Retina (tissue), 1 donor: ENCODE measurements at places on chromosomes 1 and 21.
A peak's percentile ranks its signal among the peaks of the same experiment; 100 is the strongest.

GRCh38 chr1:55951291-55951690 is 628.1 kb downstream of the PLPP3 start:
- no peak for DNase-seq

- DNase-seq: no peak
Measured at GRCh38 chr1:212687811-212688210, 11.8 kb downstream of the BATF3 start.

DNA sequence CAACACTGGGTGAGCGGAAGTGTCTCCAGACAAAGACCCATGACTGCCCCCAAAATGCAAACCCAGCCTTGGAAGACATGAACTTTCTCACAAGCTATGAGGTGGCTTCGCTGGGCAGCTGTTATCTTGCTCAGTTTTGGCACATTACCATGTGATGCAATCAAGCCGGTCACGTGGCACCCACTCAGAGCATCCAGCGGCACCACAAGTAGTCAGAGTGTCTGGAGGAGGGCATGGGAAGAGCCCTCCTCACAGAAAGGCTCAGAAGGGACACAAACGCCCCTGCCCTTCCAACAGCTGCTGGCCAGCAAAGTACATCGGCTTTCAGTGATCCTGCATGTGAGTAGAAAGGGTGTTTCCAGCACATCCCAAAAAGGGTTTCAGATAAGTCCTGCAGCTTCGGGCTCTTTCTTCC is 145.5 kb upstream of the IRF2BP2 start:
- no peak for DNase-seq

DNA sequence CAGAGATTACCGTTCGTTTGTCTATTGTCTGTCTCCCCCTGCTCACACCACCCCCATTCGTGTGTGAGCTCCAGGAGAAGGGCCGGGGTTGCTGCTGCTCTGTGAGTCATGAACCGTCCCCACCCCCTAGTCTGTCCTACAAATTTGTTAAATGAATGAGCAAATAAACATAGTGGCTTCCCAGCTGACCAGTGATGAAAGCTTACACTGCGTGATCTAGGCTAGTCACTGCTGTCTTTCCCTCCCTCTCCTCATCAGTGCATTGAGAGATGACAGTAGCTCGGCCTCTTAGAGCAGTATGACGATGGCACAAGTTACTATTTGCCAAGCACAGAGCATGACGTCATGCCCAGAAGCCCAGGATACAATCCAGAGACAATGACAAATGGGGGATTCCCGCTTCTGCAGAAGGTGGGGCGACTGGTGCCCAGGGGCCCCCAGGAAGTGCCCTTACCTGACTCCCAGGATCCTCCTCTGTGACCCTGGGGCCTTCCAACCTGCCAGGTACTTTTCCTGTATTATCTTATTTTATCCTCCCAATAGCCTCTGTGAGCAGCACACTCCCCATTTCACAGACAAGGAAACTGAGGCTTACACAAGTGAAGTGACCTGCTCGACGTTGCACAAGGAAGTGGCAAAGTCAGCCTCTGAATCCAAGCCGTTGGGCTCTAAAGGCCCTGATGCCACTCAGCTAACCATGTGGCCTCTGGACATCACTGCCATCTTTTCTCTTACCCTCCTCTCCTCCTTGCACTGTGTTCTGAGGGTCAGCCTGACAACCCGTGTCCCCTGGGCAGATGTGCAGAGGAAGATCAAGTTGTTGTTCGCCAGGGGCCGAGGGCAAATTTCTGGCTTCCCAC is 8.6 kb upstream of the EPHA2 start:
- peak; percentile 76 for DNase-seq

GRCh38 chr1:172616195-172616594 is 42.7 kb upstream of the FASLG start:
- DNase-seq: no peak

DNA sequence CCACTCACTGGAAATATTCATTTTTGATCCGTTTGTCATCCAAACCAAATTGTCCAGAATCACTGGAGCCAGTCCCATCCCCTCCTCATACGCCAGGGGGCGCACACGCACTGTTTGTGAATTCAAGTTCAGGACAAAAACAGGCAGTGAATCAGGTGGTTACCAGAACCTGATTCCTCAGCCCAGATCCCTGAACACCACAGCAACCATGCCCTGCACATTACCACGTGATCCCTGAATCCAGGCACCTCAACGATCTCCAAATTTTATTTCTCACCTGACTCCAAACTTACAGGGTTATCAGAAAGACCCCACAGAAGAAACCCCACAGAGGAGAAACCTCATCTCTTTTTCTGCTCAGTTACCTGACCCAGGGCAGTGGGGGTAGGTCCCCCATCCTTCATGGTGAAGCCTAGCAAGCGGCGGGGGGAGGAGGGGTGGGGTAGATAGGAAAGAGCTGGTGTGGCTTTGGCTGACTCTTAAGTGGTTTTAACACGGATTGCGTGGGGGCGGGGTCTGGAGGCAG is 1.4 kb upstream of the PTPRF start:
- peak; percentile 82 for DNase-seq

DNA sequence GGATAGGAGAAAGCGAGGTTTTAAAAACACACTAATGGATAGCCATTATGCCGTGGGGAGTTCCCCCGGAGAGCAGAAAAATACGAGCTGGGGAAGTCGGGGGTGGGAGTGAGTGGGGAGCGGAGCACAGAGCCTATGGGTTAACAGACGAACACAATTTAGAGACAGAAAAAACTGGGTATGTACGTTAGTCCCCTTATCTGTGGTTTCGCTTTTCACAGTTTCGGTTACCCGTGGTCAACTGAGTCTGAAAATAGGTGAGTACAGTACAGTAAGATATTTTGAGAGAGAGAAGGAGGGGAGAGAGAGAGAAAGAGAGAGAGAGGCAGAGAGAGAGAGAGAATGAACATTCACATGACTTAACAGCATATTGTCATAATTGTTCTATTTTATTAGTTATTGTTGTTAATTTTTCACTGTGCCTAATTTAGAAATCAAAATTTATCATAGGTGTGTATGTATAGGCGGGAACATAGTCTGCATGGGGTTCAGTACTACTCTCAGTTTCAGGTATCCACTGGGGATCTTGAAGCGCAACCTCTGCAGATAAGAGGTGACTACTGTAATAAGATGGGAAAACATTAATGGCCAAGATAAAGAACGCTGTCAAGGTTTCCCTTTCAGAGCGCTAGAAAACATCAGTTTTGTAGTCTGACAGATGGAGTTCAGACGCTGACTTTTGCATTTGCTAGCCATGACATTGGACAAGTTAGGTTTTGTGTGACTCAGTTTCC is 125.6 kb upstream of the LMO4 start:
- no peak for DNase-seq

DNA sequence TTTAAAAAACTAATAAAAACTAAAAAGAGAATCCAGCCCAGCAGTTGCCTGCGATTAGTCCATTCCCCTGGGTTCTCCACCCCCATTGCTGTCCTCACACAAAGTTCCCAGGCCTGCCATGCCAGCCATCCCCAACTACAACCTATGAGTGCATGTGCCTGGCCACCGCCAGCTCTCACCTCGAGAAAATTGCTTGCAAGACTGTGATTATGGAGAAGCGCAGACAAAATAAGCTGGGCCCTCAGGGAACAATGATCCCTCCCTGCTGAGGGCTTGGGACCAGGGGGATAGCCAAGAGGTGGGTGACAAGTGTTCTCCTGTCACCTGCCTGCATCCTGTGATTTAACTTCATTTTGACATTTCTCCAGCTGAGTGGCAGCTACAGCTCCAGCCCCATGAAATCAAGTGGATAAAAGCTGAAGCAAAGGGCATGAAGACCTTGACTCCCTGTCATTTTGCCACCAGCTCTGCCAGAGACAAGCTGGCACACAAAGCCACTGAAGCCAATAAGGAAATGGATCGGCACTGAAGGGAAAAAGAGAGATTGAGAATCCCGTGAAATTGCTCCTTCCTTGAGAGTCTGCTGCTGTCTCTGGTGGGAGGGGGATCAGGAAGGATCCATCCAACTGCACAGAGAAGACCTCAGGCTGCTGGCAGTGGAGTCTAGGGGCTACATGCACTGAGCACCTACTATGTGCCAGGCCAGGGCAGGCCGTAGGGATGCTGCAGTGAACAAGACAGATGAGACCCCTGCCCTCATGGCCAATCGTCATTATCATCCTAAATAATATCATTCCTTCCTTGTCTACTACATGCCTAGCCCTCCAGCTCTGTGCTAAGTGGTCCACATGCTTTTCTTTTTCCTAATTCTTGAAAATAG is 40.7 kb downstream of the MATN1 start:
- DNase-seq: peak; percentile 28

- DNase-seq: no peak
Measured at GRCh38 chr1:11800756-11801433, 4.9 kb downstream of the MTHFR start.

DNA sequence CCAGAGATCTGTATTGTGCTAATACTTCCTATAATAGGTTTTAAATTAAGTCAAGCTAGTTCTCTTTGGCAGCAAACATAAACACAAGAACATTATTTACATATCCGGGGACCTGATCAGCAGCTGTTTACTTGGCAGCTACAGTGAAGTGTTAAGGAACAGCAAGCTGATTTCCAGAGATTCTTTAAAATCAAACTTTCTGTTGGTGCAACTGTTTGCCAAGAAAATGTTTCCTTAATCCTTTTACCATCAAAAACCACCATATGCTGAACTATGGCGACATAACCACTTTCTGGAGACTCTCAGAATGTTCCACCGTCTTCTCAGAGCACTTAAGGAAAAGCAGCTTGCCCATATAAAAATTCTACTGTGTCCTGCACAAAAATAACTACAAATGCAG is 107.0 kb upstream of the KRTAP19-8 start:
- DNase-seq: no peak

DNA sequence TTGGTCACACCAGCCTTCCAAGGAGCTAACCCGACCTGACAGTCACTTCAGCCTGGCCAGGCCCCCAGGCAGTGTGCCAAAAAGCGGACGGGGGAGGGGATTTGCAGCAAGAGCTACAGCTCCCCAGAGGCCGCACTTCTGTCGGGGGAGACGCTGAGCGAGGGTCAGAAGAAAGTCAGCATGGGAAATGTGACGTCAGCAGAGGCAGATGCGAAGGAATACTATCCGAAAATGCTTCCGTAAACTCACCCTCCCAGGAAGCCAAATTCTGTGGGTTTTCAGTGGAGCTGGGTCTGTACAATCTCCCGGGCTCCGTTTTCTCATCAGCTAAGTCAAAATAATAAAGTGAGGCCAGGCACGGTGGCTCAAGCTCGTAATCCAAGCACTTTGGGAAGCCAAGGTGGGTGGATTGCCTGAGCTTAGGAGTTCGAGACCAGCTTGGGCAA is 28.5 kb upstream of the ECE1 start:
- peak; percentile 61 for DNase-seq

- DNase-seq: no peak
Measured at GRCh38 chr1:44822981-44823451, 14.7 kb downstream of the BTBD19 start.

GRCh38 chr1:226892524-226892875 is 22.1 kb downstream of the PSEN2 start:
- no peak for DNase-seq
